ENCODE measurements at places on chromosomes 5 and 9.

GRCh38 chr5:56317923-56318561 lies 84.9 kb upstream of the ANKRD55 start:
- no peak for DNase-seq

- no peak for DNase-seq
These were observed 116.5 kb upstream of the DAPK1 start for GRCh38 chr9:87381050-87381711.

DNA sequence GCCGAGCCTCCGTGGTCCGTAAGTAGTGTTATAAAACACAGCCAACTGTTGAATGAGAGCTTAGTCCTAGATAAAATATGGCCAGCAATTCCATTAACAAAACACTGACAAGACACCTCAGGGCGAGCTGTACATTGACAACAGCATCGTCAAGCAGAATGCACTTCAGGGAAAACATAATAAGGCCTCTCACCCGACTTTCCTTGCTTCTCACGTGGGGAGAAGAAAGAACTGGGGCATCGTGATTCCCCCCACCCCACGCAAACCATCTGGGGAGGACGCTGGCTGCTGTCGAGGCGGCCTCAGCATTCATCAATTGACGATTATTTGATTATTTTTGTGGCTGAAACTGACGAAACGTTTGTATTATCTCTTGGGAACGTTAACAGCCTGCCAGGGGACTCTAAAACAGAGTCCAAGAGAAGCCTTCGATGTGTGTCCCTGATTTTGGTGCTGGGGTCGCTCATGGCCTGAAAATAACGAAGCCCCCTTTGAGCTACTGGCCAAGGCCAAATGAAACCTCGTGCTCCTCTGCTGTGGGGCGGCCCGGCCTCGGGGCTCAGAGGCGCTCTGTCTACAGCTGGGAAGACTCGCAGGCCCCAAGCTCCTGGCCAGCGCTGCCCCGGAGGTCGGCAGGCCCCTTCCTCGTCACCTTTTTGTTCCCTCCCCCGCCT lies 464 bp downstream of the GDF9 start:
- no peak for DNase-seq

DNA sequence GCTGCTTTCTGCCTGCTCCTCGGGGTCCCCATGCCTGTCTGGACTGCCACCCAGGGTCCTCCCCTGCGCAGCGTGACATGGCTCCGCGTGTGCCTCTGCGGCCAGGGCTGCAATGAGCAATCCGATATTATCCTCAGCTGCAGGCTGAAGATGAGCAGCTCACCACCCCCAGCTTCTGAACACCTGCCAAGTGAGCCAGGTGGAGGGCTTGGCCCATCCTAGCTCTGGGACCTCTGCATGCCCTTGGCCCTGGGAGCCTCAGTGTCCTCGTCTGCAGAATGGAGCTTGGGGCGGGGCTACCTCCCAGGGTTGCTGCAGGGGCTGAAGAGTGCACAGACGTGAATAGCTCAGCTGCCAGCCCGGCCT lies 4.1 kb upstream of the MYMK start:
- no peak for DNase-seq

- DNase-seq: no peak
These were observed 49.2 kb downstream of the EQTN start for GRCh38 chr9:27247756-27248155.

- DNase-seq: no peak
These were observed 91.1 kb upstream of the DAB2 start for GRCh38 chr5:39515881-39516280.

DNA sequence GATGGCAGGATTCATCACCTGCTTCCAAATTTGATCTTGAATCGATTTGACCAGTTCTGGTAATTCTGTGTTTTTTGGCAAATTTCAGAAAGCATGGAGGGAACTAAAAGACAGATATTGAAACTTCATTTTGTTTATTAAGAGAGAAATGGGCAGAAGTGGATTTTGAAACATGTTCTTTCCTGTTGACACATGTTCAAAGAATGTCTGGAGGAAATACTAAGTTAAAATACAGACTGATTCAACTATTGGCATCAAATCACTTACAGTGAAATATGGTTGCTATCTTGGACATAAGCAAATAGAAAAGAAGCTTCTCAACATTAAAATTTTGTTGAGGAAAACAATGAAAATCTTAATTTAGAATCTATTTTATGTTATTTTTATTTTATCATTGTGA lies 19.3 kb upstream of the GZMK start:
- DNase-seq: no peak

DNA sequence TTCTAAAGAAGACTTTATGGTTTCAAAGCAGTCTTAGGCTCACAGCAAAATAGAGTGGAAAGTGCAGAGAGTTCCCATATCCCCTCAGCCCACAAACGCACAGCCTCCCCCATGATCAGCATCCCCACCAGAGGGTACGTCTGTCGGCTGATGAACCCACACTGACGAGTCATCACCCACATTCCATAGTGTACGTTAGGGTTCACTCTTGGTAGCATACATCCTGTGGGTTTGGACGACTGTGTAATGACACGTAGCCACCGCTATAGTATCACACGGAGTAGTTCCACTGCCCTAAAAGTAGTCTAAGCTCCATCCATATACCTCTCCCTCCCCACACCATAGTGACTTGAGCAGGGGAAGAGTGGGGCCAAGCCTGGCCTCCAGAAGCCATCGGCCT lies 135.7 kb upstream of the PHYKPL start:
- no peak for DNase-seq

- no peak for DNase-seq
These were observed 14.4 kb upstream of the ORM1 start for GRCh38 chr9:114308361-114308950.

GRCh38 chr5:1380011-1380817 lies 35.3 kb upstream of the CLPTM1L start:
- no peak for DNase-seq

DNA sequence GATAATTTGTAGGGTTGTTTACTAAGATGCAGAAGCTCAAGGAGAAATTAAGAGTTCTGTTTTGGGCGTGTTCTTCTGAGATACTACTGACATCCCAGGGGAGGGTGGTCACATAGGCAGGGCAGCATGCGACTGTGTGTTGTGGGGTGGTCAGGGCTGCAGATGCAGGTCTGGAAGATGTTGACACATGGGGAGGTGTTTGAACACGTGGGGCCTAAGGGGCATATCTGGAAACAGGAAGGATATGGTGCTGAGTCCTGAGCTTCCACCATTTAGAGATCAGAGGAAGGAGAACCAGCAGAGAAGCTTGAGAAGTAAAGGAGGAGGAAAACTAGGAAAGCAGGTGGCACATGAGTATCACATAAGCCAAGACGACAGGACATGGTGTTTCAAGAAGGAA lies 228.2 kb downstream of the ADGRV1 start:
- no peak for DNase-seq

GRCh38 chr5:40204144-40204543 lies 475.6 kb upstream of the PTGER4 start:
- no peak for DNase-seq

DNA sequence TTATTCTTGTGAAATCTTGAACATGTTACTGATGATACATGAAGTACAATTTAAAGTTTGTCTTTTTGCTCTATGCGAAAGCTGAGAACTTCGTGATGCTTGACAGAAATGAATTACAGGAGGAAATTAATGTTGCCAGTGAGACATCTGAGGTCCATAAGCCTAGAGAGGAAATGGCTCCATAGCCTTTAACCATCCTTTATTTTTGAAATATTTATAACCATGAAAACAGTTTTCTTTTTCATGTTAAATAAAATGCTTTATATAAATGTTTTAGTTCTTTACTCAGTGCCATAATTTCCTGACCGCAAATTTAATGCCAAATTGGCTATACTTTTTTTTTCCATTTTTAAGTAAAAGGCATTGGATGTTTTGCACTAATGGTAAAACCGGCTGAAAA lies 29.1 kb downstream of the F2RL2 start:
- DNase-seq: no peak

DNA sequence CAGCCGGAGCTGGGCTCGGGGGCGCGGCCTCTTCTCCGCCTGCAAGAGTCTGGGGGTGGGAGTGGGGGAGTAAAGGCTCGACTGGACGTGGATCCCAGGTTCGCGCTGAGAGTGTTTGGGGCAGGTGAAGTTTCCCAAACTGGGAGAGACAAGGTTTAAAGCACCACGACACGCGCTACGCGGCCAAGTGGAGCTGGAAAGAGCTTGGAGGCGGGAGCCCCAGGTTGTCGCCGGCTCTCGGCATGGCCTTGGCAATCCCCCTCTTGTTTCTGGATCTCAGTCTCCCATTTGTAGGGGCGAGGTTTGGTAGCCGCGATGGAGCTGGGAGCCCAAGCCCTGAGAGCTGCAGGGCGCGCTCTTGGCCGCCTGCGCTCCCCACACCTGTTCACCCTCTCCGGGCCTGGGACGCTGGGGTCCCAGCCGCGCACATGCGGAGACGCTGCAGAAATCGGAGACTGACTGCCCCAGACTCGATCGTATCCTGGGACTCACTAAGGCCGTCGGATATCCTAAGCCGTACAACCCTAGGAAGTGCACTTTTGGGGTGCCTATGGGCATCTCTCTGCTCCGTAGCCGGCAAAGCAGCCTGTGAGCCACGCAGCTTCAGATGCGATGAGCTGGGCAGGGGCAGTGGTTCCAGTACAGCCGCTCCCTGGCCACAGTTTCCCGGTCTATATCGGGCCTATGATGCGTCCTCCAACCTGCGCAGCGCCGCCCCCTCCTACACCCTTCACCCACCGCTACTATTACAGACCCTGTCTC lies 937 bp downstream of the TMOD1 start:
- no peak for DNase-seq

DNA sequence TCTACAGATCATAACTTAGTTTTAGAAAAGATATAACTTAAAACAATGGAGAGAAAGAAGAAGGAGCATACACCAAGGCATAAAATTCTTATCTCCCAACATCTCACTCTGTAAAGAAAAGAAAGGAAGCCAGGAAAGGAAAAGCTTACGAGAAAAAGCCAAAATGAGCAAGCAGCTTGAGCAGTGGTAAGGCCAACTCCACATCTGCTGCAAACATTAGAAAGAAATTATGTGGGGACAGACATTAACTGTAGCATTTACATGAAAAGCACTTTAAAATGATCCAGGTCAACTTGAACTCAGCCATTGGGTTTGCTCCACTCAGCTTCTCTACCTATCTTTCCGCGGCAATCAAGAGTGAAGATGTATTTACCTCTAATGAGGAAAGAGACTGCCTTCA lies 176.9 kb downstream of the BNC2 start:
- DNase-seq: no peak

- DNase-seq: no peak
These were observed 9.9 kb downstream of the GABBR2 start for GRCh38 chr9:98698856-98699255.

GRCh38 chr9:19379697-19380046 lies 364 bp downstream of the RPS6 start:
- no peak for DNase-seq

- no peak for DNase-seq
These were observed 101.9 kb downstream of the NFIB start for GRCh38 chr9:14212077-14212476.

DNA sequence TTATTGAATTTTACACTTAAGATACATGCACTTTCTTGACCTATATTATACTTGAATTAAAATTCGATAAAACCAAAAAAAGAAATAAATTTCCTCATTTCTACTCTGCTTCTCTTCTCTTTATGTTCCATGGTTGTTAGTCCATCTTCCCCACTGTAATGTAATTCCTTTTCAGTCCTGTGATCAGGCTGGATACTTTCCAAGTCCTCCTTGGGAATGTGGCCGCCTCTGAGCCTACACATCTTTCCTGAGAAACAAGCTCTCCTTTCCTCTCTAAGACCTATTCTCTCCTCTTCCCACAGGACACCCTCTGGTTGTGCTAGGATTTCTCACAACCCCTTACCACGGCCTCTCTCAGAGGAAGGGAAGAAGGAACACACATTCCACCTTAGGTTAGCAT lies 285.1 kb downstream of the DNAH5 start:
- DNase-seq: no peak

DNA sequence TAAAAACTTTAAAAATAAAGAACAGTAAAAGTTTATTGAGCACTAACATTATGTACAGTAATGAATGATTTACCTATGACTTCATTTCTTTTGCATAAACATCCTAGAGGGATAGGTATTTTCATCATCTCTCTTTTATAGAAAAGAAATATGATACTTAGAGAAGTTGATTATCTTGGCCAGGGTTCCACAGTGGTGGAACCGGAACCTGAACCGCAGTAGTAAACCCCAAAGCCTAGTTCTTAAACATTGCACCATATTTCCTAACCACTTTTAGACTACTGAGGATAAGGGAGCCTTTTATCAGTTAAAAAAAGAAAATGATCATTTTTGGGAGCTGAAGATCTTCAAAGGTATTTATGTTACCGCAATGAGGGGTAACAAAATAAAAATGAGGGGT lies 205.7 kb upstream of the SGCD start:
- DNase-seq: no peak

DNA sequence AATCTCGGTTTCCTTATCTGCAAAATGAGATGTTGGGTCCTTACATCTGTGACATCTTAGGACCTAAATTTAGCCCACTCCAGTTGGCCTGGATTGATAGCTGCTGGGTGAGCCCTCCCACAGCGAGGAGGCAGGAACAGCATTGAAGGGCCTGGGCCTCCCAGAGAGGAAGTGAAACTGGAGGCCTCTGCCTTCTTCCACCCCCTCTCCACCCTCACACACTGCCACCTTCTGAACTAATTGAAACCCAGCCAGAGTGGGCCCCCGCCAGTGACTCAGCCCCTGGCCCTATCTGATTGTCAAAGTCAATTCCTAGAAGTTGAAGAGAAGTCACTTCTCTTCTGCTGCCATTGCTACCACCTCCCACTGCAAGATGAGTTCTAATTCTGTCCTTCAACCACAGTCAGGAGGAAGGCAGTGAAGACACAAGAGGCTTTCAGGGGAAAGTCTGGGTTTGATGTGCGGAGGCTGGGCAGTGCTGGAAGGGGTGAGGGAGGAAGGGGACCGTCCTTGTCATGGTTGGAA lies 55.2 kb upstream of the NEK6 start:
- no peak for DNase-seq

- DNase-seq: no peak
These were observed 962 bp upstream of the NR6A1 start for GRCh38 chr9:124771867-124772679.

- no peak for DNase-seq
These were observed 120.2 kb upstream of the RASA1 start for GRCh38 chr5:87147441-87147840.

DNA sequence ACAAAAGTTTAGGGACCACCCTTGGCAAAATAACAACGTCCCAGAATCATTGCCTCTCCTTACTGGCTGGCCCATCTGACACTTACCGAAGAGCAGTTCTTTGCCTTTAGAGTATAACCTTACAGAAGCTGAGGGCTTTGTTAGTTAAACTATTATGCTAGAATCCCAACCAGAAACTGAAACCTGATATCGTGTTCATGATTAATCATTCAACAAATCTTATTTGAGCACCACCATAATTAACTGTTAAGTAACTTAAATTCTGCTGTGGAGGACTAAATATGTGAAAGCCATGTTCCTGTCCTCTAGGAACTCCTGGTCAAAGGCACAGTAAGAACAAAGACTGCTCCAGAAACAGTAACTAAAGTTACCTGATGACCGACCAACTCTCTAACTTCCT lies 104.9 kb downstream of the ARL15 start:
- DNase-seq: no peak
